ENCODE measurements at places on chromosomes 7 and 10.

DNA sequence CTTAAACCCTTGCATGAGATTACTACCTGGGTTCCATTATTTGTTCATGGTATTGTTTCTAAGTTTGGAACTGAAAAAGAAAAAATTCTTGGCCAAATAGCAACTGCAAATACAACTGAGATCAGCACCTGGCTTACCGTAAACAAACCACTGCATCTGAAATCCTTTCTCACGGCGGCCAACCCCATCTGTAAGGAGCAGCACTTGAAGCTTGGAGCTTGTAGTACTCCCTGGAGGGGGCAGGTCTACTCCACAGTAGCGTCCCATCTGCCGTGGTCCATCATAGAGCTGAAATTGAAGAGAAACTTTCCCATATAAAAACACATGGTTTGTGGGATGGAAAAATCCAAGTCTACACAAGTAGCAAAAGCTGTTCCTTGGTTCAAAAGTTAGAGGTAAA, 109.9 kb downstream of the CUBN start:
- no peak for DNase-seq

DNA sequence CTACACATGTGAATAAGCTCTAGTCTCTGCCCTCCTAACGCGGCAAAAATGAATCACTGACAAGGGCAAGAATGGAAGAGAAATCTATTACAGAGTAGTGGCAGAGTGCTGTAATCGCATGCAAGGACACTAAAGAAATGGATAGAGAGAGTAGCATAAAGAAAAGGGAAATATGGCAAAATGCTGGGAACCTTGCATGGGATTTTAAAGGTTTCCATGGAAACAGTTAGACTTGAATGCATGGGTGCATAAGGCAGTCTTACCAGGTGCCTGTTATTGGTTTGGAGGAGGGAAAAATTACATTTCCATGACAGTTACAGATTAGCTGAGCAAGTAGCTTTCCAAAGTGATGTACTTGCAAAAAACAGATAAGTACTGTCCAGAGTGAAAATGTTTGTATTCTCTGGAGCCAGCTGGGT, 233.4 kb downstream of the PTN start:
- DNase-seq = no peak

DNA sequence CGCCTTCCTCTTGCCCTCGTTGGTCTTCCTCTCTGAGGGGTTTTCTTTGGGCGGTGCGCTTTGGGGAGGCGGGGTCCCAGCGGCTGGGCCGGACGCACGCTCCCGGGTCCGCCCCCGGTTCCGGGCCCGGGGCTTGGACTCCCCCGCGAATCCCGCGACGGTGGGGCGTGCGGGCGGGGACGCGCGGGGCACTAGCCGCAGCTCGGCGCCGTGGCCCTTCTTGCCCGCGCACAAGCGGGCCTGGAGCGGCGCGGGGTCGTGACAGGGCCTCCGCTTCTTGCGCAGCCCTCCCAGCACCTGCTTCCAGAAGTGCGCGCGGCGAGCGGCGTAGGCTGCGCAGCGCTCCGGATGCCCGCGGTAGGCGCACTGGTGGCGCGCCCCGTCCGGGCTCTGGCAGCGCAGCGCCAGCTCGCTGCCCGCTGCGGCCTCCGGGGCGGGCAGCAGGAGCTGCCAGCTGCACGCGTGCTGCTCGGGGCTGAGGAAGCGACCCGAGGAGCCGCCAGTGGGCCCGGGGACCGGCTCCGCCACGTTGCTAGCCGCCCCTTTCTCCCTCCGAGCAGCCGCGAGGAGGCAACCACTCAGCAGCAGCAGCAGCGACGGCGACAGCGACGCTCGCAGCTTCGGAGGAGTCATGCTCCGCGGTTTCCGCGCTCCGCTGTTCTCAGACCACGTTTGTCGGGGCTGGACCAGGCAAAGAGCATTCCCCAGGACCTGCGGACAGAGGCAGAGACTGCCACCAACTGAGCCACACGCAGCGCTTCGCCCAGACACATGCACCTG, 759 bp downstream of the FGFBP3 start:
- no peak for DNase-seq

DNA sequence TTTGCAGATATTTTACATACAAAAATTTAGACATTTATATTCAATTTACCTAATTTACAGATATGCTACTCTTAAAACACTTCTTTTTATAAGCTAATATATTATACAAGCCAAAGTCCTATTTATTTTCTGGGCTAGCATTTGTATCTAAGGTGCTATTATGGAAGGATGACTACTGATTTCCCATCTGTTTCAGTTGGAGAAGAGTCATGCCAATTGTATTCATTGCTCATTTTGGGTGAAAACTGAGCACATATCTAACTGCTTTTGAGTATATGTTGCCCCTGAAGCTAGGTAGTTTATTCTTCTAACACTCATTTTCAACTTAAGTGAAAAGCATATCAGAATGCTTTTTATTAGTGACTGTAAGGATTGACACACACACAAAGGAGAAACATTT, 172.9 kb downstream of the CDK14 start:
- no peak for DNase-seq

- no peak for DNase-seq
Measured at GRCh38 chr7:22728401-22729029, 1.5 kb downstream of the IL6 start.
